H1 (cell line): ENCODE measurements at places on chromosomes 7 and 10. TPM values are rescaled to one million over a fixed set of nuclear protein-coding genes. Genes with fewer than 3 reads are reported as not detected.

DNA sequence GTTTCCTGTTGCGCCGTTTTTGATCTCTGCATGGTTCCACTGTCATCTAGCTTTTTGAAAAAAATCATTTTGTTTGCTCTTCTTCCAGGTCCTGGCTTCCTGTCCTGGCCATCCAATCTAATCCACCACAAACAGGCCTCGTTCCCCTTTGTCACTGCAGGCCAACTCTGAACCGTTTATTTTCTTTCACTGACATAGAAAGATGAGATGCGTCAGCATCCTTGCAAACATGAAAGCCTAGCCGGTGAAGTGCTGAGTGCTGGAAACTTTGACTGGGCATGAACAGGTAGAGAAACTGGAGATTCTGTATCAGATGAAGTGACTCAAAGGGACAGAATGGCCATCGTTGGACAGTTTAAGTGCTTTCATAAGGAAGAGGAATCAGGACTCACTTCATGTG is 1247.8 kb downstream of the TYW1 start:
- no peak overlapping the region for H3K27ac ChIP-seq
- no peaks in the 10 kb centered on the region for H3K36me3 ChIP-seq
- no peak overlapping the region for H3K4me3 ChIP-seq
- DNase-seq = no peak
- no peaks in the 10 kb centered on the region for H3K27me3 ChIP-seq

DNA sequence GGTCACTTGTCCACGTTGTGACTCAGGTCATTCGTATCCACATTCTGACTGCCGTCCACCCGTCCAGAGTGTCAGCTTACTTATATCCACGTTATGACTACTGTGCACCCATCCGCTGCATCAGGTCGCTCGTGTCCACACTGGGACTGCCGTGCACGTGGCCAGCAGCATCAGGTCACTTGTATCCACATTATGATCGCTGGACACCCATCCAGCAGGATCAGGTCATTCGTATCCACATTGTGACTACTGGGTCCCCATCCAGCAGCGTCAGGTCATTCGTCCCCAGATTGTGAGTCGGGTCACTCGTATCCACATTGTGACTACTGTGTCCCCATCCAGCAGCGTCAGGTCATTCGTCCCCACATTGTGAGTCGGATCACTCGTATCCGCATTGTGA is 47.3 kb upstream of the SUN1 start:
- peaks cover 10% of the 10 kb centered on the region for H3K36me3 ChIP-seq
- H3K27ac ChIP-seq = no peak overlapping the region
- no peaks in the 10 kb centered on the region for H3K4me1 ChIP-seq
- H3K27me3 ChIP-seq = no peaks in the 10 kb centered on the region

GRCh38 chr10:130686689-130687300 is 550.6 kb downstream of the GLRX3 start:
- no peaks in the 10 kb centered on the region for H3K36me3 ChIP-seq
- no peaks in the 10 kb centered on the region for H3K4me1 ChIP-seq
- DNase-seq = no peak

- no peaks in the 10 kb centered on the region for H3K27me3 ChIP-seq
- no peaks in the 10 kb centered on the region for H3K36me3 ChIP-seq
- no peak overlapping the region for H3K27ac ChIP-seq
These were observed 103.9 kb downstream of the CDK6 start for GRCh38 chr7:92732316-92733036.

GRCh38 chr10:4057725-4058513 is 272.9 kb upstream of the KLF6 start:
- H3K36me3 ChIP-seq = no peaks in the 10 kb centered on the region
- H3K4me3 ChIP-seq = no peak overlapping the region
- DNase-seq = no peak

DNA sequence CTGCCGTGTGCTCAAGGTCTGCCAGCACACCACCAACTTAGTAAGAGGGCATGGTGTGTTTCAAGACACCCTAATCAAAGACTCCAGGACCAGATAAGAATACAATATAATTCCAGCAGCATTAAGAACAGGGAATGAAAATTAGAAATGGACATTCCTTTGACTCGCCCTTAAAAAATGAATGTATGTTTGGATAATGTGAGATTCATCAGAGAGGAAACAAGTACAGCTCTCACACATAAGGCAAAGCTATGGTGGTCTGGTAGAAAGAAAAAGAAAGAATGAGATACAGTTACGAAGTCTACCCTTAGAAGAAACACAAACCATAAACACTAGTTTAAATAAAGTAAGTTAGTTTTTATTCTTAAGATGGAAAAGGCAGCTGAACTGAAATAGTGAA is 174.8 kb upstream of the ANK3 start:
- no peak overlapping the region for H3K27ac ChIP-seq
- H3K27me3 ChIP-seq = no peaks in the 10 kb centered on the region

GRCh38 chr10:86489960-86490612 is 31.5 kb downstream of the WAPL start:
- no peak for DNase-seq
- H3K4me3 ChIP-seq = no peak overlapping the region
- H3K4me1 ChIP-seq = no peaks in the 10 kb centered on the region
- no peaks in the 10 kb centered on the region for H3K27me3 ChIP-seq

DNA sequence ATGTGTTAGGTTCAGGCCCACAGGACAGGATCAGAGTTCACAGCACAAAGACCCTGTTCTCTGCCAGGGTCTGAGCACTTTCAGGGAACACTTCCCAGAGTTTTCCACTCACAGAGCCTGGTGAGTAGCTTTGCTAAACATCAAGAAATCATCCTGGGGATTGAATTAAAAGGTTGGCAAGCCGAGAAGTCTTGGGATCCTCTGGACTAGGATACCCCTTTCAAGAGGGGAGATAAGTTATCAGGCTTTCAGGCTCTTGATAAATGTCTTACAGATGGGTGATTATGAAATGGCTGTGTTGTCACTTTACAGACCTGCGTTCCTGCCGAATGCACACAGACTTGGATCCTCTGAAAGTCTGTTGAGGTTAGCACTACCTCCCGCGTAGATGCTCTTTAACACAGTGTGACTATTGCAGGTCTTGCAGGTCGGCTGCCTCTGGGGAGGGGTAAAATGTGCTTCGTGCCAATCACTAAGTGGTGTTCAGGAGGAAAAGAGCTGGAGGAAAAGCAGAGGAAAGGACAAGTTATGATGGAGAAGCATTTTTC is 473.5 kb upstream of the AKR1E2 start:
- no peaks in the 10 kb centered on the region for H3K36me3 ChIP-seq
- no peaks in the 10 kb centered on the region for H3K4me1 ChIP-seq
- H3K27me3 ChIP-seq = no peaks in the 10 kb centered on the region
- no peak overlapping the region for H3K4me3 ChIP-seq
- H3K27ac ChIP-seq = no peak overlapping the region

DNA sequence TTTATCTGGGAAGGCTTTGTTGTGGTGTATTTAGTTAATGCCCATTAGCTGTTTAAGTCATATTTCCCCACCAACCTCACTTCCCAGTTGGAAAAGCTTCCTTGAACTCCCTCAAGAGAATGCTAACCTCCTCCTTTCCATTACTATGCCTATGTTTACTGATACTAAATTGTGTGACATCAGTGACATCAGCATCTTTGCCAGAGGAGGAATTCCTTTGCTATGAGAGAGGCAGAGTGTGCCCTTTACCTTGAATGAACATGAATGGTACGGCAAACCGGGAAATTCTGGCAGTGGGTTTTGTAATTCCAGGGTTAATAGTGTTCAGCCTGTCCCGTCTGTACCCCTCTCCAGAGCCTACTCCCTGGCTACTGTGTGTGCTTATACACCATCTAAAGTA is 22.1 kb upstream of the GLCCI1 start:
- H3K4me1 ChIP-seq = no peaks in the 10 kb centered on the region
- no peaks in the 10 kb centered on the region for H3K27me3 ChIP-seq
- DNase-seq = no peak
- no peak overlapping the region for H3K27ac ChIP-seq
- H3K36me3 ChIP-seq = no peaks in the 10 kb centered on the region

- H3K4me1 ChIP-seq = no peaks in the 10 kb centered on the region
- no peaks in the 10 kb centered on the region for H3K27me3 ChIP-seq
- H3K4me3 ChIP-seq = no peak overlapping the region
- H3K36me3 ChIP-seq = no peaks in the 10 kb centered on the region
These were observed 186.0 kb upstream of the PRPS1L1 start for GRCh38 chr7:18213652-18214051.

DNA sequence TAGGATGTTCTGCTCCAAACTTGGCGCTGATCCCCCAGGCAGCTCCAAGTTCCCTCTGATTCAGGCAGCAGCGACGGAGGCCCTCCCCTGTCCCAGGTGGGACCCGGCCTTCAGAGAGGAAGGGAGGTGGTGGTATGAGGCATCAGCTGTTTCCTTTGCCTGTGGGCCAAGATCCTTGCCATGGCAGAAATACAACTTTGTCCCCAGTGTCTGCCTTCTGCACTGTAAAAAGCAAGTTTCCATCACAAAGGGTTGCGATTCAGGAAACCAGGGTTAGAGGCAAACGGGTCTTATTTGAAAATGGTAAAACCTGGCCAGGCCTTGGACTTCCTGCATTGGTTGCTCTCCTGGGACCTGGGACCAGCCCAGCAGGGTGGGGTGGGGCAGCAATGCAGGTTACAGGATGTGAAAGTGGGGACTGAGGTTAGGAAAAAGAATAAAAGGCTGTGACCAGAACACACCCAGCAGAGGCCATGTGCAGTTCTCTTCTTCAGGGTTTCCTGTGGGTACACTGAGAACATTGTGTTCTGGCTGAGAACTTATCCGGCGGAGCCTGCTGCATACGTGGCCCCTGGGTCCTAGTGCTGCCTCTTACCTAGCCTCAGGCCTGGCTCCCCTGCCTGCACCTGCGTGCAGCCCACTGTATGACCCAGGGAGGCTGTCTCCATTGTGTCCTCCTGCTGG is 25.1 kb upstream of the DDIT4 start:
- DNase-seq = peak; percentile 61
- H3K27me3 ChIP-seq = no peaks in the 10 kb centered on the region
- H3K27ac ChIP-seq = no peak overlapping the region; the same call in 1 of the 2 replicates
- H3K4me1 ChIP-seq = peaks cover 14% of the 10 kb centered on the region
- H3K36me3 ChIP-seq = no peaks in the 10 kb centered on the region

- no peak for DNase-seq
- H3K27me3 ChIP-seq = no peaks in the 10 kb centered on the region
- H3K27ac ChIP-seq = no peak overlapping the region
- H3K4me1 ChIP-seq = peaks cover 13% of the 10 kb centered on the region
These were observed 103.4 kb upstream of the ANLN start for GRCh38 chr7:36286226-36286625.

DNA sequence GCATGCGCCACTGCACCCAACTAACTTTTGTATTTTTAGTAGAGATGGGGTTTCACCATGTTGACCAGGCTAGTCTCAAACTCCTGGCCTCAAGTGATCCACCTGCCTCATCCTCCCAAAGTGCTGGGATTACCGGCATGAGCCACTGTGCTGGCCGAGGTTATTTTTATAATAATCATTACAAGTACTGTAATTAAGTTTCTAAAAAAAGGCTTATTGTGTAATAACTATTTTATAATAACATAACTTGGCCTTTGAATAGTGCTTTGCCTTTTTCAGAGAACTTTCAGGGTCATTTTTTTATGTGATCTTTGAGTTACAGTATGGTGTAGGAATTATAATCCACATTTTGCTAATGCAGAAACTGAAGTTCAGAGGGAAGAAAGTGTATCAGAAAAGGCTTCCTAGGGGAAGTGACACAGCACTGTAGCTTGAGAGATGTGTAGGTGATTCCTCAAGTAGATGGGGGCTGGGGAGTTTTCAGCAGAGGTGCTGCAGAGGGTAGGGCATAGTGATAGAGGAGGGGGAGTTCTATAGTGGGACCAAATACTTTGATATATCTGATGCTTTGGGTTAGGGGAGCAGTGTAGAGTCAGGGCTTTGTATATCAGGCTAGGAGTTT is 9.2 kb upstream of the SYPL1 start:
- no peak for DNase-seq
- H3K4me1 ChIP-seq = no peaks in the 10 kb centered on the region
- no peaks in the 10 kb centered on the region for H3K27me3 ChIP-seq
- H3K4me3 ChIP-seq = no peak overlapping the region

DNA sequence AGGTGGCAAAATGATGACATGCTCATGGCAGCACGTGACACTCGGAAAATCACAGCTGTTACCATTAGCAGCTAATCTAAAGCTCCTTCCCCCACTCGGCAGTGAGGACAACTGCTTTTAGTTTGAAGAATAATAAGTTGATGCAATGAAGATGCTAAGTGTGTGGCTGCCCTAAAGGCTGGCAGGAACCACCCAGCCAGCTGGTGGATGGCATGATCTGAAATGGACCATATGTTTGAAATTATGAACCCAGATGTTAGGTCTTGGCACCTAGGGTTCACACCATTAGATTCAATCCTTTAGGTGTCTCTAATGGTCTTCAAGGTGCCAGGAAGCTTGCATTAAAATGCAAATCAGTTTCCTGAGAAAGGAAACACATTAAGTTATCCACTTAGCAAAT is 230.1 kb downstream of the WDR11 start:
- H3K4me1 ChIP-seq = no peaks in the 10 kb centered on the region
- H3K36me3 ChIP-seq = no peaks in the 10 kb centered on the region
- H3K4me3 ChIP-seq = no peak overlapping the region

DNA sequence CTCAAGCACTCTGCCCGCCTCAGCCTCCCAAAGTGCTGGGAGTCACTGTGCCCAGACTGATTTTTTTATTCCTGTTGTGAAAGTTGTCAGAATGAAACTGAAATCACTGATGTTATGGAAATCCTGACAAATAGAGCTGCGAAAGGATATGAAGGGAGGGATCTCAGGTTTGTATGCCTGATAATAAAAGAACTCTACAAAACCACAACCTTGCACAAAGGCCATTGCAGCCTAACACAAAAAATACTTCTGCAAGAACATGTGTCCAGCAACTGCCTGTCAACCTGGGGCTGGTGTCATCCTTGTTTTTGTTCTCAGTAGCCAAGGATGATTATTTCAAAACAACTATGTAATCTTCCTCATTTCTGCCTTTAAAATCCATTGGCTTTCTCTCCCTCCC is 126.1 kb downstream of the NEBL start:
- no peaks in the 10 kb centered on the region for H3K27me3 ChIP-seq
- H3K4me1 ChIP-seq = no peaks in the 10 kb centered on the region
- no peaks in the 10 kb centered on the region for H3K36me3 ChIP-seq
- H3K4me3 ChIP-seq = no peak overlapping the region
- no peak overlapping the region for H3K27ac ChIP-seq

DNA sequence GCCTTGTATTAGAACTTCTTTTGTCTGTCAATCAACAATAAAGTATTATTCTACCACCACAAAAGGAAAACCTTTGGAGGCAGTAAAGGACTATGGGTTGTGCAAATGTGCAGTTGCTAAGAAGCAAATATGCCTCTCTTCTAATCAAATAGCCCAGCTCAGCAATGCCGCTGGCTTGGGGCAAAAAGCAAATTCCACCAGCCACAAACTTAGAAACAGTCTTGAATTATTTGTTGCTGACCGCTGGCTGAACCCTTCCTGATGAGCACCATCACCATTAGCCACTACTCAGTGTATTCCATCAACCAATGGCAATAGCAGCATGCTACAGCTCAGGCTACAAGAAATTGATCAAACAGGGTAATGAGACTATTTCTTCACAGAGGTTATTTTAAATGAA is 51.0 kb downstream of the SKAP2 start:
- H3K4me1 ChIP-seq = no peaks in the 10 kb centered on the region
- H3K27me3 ChIP-seq = no peaks in the 10 kb centered on the region
- H3K27ac ChIP-seq = no peak overlapping the region
- no peaks in the 10 kb centered on the region for H3K36me3 ChIP-seq
- no peak for DNase-seq

TMEM176A gene
- 0.90 and 1.3 TPM in 2 replicates for total RNA-seq

CALY gene
- 1.3 and 1.7 TPM in 2 replicates for total RNA-seq

TMEM236 gene
- total RNA-seq = 0.07 and 0.11 TPM in 2 replicates

PON1 gene
- total RNA-seq = not detected in 2 replicates

NSUN5 gene
- total RNA-seq = 55.8 and 56.2 TPM in 2 replicates

NYAP1 gene
- total RNA-seq = 4.5 and 4.6 TPM in 2 replicates

IKZF1 gene
- total RNA-seq = 0.71 and 0.74 TPM in 2 replicates

VAX1 gene
- not detected in 2 replicates for total RNA-seq

KEL gene
- total RNA-seq = 1.1 and 1.8 TPM in 2 replicates

HKDC1 gene
- total RNA-seq = 0.11 and 0.78 TPM in 2 replicates
